Hepatocyte (in vitro differentiated cells): ENCODE measurements at places on chromosomes 3 and 15. TPM values are rescaled to one million over a fixed set of nuclear protein-coding genes. Genes with fewer than 3 reads are reported as not detected.

NAA50 gene
- total RNA-seq: 103 and 124 TPM in 2 replicates

ACP3 gene
- 7.7 TPM in 2 replicates for total RNA-seq

SLC22A14 gene
- 0.20 and 0.57 TPM in 2 replicates for total RNA-seq

SATB1 gene
- total RNA-seq: 26.4 and 30.7 TPM in 2 replicates

DNA sequence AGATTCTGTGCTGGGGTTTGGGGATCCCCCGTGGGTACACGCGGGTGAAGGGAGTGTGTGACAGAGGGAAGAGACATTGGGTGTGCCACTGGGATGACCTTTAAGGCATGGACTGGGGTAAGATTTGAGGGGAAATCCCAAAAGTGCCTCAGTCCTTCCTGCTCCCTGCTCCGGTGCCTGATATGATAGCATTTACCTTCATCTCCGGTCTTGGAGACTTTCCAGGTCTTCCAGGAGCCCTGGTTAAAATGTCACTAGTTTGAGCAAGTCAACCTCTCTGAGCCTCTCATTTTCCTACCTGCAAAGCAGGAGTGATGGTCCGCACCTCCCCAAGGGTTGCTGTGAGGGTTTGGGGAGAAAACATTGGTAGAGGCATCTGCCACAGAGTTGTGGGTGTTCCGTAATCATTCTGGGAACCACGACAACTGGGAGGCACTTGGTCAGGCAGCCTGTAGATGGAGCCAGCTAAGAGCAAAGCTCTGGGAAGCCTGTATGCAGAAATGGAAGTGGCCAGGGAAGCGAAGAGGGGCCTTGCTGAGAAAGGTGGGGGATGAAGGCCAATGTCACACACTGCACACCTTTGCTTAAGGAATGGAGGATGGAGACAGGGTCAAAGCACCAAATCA, 33.9 kb upstream of the KIF23 start:
- H3K4me3 ChIP-seq: no peak overlapping the region
- no peak overlapping the region for H3K27ac ChIP-seq
- no peaks in the 10 kb centered on the region for H3K4me1 ChIP-seq
- no peaks in the 10 kb centered on the region for H3K27me3 ChIP-seq
- DNase-seq: no peak

- DNase-seq: no peak
- no peak overlapping the region for H3K4me3 ChIP-seq
Measured at GRCh38 chr15:60428935-60429334, 31.1 kb upstream of the ANXA2 start.

DNA sequence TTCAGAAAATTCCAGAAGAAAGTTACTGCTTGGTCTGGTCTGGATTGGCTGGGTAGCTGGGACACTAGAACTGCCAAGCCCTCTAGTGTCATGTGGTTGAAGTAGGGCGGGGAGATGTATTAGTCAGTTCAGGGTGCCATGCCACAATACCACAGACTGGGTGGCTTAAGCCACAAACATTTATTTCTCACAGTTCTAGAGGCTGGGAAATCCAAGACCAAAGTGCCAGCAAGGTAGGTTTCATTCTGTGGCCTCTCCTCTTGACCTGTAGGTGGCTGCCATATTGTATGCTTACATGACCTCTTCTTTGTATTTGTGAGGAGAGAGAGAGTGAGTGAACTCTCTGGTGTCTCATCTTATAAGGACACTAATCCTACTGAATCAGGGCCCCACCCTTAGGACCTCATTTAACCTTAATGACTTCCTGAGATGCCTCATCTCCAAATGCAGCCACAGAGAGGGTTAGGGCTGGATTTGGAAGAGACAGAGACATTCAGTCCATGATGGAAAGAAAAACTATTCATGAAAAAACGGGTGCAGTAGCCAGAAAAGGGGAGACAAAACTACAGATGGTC, 18.1 kb upstream of the ZSCAN2 start:
- no peak overlapping the region for H3K4me3 ChIP-seq
- no peak overlapping the region for H3K27ac ChIP-seq
- DNase-seq: no peak
- H3K4me1 ChIP-seq: peaks cover 21% of the 10 kb centered on the region
- H3K27me3 ChIP-seq: no peaks in the 10 kb centered on the region

DNA sequence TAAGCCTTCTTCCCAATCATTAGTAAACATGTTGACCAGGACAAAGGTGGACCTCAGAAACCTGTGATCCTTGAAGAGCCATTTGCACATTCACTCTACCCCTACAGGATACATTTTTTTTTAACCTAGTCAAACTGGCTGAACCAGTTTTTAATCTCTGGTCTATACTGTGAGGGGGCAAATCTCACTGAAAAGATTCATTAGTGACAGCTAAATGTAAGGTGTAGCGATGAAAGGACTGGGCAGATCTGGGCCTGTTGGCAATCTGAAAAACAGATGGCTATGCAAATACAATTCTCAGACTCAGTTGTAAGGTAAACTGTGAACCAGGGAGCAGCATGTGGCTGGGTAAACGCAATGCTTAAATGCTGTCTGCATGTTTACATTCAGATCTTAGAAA, 75.6 kb upstream of the SNTN start:
- no peaks in the 10 kb centered on the region for H3K36me3 ChIP-seq
- no peak overlapping the region for H3K4me3 ChIP-seq
- peaks cover 23% of the 10 kb centered on the region for H3K4me1 ChIP-seq
- peak overlapping the region; percentile 83 for H3K27ac ChIP-seq
- peak; percentile 54 for DNase-seq

DNA sequence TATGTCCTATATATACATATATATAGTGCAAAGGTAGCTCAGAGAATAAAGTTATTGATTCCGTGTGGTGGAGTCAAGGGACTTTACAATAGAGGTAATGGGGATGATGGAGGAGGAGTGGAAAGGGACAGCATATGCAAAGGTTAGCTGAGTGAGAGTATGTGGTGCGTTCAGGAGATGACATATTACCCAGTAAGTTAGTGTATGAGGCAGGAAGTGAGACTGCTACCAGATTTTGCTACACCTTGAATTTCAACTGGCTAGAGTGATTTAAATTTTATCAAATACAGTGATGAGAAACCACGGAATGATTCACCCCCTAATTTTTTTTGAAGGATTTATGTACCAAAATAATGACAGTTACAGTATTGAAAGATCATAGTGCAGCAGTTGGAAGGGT, 2.8 kb downstream of the ACTL6A start:
- H3K36me3 ChIP-seq: no peaks in the 10 kb centered on the region
- peaks cover 9% of the 10 kb centered on the region for H3K4me1 ChIP-seq
- H3K27ac ChIP-seq: no peak overlapping the region
- DNase-seq: no peak
